ENCODE measurements at places on chromosomes 6 and 20.

- DNase-seq, result no peak
Observed at GRCh38 chr20:19317237-19318069, 105.0 kb downstream of the SLC24A3 start.

DNA sequence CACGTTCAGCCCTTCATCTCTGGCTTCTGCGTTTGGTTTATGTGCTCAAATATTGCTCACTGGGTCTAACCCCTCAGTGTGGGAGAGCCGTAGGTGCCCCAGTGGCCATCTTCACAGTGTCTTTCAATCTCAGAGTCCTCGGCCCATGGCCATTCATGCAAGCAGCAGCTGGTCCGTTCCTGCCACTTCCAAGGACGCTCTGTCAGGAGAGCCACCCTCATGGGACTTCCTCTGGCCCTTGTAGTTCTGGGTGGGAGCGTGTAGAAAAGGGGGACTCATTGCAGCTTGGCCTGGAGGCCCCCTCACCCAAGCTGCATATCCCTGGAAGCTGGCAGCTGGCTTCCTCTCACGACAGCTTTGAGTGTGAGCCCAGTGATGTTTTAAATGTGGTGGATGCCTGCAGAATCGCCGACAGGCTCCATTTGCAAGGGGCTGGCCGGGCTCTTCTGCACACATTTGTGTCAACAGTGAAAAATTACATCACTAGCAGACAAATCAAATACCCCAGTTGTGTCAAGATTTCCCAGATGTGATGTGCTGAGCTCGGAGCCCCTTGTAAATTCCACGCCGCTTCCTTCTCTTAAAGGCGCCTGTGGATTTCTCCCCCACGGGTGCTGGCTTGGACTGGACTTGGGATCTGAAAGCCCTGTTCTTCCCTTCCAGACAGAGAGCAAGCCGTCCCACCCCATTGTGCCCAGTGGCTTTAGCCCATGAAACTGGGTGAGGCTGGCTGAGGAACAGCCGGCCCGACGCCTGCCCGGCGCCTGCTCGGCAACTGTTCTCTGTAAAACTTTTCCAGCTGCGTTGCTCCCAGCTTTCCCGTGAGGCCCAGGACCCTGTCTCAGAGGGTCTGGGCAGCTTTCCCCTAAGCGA is 360.1 kb downstream of the TAF4 start:
- DNase-seq, result no peak

DNA sequence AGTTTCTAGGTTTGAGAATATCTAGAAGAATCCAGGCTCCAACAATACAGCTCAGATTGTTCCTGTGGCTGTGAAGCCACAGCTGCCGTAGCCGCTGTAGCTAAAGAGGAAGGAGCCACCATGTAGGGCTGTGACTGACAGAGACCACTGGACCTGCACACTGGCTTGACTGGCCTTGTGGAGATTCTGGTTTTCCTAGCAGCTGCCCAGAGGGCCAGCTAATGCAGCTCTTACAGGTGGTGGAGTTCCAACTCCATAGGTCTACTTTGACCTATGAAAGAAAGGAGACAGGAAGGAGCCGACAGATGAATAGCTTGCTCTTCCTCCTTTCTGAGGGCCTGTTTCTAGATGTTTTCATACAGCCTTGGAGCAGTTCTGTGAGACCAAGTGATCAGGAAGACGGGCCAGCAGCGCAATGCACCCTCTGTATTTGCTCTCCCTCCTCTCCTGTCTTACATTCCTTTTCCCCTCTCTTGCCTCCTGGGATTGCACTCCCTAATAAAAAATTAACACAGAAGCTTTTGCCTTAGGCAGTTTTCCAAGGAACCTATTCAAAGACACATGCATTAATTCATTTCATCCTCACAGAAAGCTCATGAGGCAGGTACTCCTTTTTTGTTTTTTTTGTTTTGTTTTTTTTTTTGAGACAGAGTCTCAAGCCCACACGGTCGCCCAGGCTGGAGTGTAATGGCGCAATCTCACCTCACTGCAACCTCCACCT is 51.8 kb upstream of the MYB start:
- peak; percentile 11 for DNase-seq

DNA sequence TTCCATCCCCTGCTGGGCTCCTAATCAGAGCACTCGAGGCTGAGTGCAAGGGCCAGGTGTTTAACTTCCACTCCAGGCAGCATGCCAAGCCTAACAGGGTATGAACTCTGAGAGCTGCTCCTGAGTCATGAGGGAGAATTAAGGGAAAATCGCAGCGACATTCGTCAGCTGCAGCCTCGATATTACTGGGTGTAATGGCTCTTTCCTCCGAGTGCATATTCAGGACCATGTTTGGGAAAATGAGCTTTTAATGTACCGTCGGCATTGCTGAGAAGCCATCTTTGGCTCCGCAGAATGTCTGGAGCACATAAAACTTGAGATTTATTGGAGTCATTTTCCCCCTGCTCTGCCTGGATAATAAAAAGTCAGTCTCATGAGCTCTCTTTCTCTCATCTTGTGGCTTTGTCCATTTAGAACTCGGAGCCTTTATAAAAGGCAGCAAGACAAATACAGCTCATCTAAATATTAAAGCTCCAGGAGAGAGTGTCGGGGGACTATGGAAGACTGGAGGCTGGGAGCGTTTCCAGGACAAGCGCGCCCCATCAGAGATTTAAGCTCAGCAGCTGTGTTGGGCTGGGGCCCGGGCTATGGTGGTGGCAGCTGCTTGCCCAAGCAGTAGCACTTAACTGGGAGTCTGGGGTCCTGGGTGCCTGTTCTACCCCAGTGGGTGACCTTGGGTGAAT is 103.7 kb downstream of the TOX2 start:
- DNase-seq, result no peak

- DNase-seq, result no peak
Observed at GRCh38 chr6:131122516-131122915, 12.8 kb upstream of the AKAP7 start.

DNA sequence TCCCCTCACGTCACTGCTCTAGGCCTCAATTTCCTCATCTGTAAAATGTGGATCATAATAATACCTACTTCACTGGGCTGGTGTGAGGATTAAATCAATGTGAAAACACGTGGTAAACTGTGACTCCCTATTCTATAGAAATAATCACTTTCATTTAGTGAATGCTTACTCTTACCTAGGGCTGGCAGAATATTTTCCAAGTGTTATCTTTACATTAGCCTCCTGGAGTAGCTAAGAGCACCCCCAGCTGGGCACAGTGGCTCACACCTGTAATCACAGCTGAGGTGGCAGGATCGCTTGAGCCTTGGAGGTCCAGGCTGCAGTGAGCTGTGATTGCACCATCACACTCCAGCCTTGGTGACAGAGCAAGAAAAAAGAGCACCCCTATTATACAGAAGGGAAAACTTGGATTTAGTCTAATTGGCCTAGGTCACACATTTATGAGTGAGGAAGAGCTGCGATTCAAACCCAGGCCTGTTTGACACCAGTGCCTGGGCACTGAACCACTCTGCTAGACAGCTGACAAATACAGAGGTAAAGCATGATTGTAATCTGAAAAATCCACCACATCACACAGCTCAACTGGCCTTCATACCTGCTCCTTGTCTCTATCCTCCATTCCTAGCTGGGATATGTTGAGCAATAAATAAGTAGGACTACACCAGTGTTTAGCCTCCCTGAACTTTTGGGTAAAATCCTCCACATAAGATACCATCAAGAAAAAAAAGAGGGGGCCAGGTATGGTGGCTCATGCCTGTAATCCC is 1.4 kb upstream of the SNTA1 start:
- DNase-seq, result no peak

- no peak for DNase-seq
Observed at GRCh38 chr6:73139681-73140383, 85.5 kb downstream of the KHDC1L start.
